GM23248 (cell line): ENCODE measurements at places on chromosomes 16 and 17. TPM values are rescaled to one million over a fixed set of nuclear protein-coding genes. Genes with fewer than 3 reads are reported as not detected.

- no peak overlapping the region for H3K27ac ChIP-seq
- no peak overlapping the region for H3K4me3 ChIP-seq
- H3K27me3 ChIP-seq, result no peaks in the 10 kb centered on the region
- DNase-seq, result no peak
Observed at GRCh38 chr17:80095038-80095843, 6.1 kb upstream of the GAA start.

DNA sequence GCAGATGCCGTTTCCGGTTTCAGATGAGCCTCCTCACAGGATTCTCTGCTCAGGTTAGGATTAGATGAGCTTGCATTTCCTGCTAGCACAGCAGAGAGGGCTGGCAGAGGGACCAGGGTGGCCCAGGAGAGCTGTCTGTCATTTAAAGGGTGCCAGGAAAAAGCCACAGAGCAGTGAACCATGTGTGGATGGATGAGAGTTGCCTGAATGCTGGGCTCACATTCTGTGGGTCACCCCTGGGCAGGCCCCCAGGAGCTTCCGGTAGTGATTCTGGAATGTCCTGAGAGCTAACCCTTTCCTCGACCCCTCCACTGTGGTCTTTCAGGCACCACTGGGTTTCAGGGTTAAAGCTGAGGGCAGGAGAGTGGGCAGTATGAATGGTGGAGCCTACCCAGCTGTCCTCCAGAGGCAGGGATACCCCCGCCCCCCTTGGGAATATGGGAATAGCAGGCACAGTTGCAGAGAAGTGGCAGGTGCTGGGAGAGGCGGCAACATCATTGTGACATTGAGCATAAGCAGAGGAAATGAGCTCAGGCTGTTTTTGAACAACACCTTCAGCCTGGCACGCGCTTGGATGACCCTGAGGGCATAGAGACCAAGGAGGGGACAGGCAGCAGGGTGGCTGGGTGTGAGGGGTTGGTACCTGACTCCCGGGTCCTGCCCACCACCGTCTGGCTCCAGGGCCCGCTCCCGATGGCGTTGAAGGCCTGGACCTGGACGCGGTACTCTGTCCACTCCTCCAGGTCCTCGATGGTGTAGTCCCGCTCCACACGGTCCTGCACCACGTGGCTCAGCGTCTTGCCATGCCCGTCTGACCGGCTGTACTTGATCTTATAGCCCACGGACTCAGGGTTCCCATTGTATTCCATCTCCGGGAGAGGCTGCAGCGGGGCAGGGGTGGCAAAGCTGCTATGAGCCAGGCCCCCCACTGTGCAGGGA lies 83.0 kb upstream of the CDC42EP4 start:
- H3K4me3 ChIP-seq, result no peak overlapping the region
- H3K27ac ChIP-seq, result no peak overlapping the region
- no peaks in the 10 kb centered on the region for H3K27me3 ChIP-seq
- no peaks in the 10 kb centered on the region for H3K4me1 ChIP-seq

DNA sequence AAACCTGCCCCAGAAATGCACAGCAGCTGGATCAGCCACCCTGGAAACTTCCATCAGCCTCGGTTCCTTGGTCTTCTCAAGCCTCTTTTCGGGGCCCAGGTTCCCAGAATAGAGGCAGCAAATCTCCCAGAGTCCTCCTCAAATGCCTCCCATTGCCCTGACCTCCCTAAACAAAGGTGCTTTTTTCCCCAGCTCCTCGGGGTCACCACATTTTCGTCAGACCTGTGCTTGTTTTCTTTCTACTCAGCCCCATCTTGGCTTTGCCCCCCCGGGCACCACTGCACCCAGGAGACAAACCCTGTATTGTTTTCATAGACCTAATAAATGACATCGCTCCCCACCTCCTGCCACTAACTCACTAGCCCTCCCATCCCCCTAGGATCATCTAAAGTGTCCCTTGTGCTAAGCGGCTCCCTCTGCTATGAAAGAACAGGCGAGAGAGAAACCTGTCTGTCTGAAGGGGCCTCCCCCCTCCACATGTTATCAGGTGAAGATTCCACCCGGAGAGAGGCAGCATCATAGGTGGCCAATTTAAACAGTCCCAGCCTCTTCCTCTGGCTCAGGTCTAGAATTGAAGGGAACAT lies 451.1 kb downstream of the SOX9 start:
- H3K36me3 ChIP-seq, result no peaks in the 10 kb centered on the region
- H3K4me3 ChIP-seq, result no peak overlapping the region
- no peaks in the 10 kb centered on the region for H3K4me1 ChIP-seq
- no peaks in the 10 kb centered on the region for H3K27me3 ChIP-seq

DNA sequence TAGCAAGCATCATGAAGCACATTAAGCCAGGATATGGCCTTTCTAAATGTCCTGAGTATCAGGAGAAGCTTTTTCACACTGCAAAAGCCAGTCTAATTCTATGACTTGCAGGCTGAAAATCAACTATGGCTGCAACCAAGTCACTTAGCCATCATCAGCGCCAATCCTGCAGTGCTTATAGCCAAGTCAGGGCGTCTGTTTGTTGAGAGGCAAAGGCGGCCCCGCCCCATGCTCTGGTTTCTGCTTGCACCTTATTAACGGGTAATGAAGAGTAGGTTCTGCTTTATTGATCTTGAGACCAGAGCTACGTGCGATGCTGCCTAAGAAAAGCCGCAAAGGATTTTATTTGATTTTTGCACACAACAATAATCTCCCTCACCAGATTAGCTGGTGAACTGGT lies 88.4 kb downstream of the CDH13 start:
- peaks cover 13% of the 10 kb centered on the region for H3K4me1 ChIP-seq
- H3K36me3 ChIP-seq, result no peaks in the 10 kb centered on the region
- H3K27me3 ChIP-seq, result no peaks in the 10 kb centered on the region
- no peak overlapping the region for H3K27ac ChIP-seq

GRCh38 chr16:54236773-54237172 lies 49.8 kb downstream of the IRX3 start:
- H3K4me1 ChIP-seq, result 0 out of 2 replicates have a peak, but pooled peaks cover 6% of the 10 kb centered on the region
- no peaks in the 10 kb centered on the region for H3K36me3 ChIP-seq
- H3K27ac ChIP-seq, result peak overlapping the region; percentile 31; the same call in 1 of the 2 replicates

DNA sequence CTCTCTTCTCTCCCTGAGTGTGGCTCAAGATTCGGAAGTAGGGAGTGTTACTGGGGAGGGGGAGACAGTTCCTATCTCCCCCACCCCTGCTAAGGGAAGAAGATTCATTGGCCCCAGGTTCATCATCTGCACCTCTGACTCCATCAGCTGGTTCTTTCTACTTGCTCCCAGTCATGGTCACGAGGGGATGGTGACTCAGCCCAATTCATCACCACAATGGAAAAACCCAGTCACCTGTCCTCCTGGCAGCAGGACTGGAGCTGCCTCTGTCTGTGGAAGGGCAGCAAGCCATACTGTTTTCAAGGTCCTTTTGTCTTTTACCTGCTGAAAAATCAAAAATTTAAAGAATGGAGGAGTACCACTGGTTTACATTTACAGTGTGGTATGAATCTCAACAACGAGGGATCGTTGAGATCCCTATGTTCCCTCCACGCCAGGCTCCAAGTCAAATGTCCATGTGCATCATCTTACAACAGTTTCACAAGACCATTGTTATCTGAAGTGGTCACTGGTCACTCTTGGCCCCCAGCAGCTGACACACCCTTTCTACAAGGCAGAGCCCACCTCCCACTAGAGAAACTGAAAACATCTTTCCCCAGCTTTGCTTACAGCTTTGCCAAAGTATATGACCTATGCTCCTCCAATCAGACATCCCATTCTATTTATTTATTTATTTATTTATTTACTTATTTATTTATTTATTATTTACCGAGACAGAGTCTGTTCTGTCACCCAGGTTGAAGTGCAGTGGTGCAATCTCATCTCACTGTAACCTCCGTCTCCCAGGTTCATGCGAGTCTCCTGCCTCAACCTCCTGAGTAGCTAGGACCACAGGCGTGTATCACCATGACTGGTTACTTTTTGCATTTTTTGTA lies 40.4 kb upstream of the NDRG4 start:
- no peaks in the 10 kb centered on the region for H3K4me1 ChIP-seq
- H3K27ac ChIP-seq, result no peak overlapping the region
- H3K36me3 ChIP-seq, result no peaks in the 10 kb centered on the region

GRCh38 chr17:17484451-17484899 lies 7.7 kb downstream of the MED9 start:
- peaks cover 8% of the 10 kb centered on the region; the same call in 1 of the 2 replicates for H3K4me1 ChIP-seq
- H3K36me3 ChIP-seq, result 0 out of 2 replicates have a peak, but pooled peaks cover 4% of the 10 kb centered on the region
- no peaks in the 10 kb centered on the region for H3K27me3 ChIP-seq
- no peak overlapping the region for H3K4me3 ChIP-seq
- H3K27ac ChIP-seq, result no peak overlapping the region

DNA sequence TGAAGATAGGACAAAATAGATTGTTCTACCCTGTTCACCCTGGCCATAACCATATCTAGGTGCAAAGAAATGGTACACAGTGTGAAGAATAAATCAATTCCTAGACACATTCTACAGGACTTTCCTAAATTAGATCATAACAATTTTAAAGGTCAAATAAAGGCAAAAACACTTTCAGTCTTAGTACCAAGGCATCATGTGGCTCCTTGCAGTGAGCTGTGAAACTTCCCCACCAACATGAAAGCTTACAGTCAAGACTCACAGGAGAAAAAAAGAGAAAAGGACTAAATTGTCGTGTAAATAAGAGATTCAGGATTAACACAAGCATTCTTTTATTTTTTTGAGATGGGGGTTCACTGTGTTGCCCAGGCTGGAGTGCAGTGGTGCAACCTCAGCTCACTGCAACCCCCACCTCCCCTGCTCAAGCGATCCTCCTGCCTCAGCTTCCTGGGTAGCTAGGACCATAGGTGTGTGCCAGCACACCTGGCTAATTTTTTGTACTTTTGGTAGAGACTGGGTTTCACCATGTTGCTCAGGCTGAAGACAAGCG lies 14.2 kb downstream of the NSMCE1 start:
- no peaks in the 10 kb centered on the region for H3K27me3 ChIP-seq
- peak overlapping the region; percentile 63 for H3K27ac ChIP-seq
- H3K4me3 ChIP-seq, result no peak overlapping the region
- H3K36me3 ChIP-seq, result peaks cover 5% of the 10 kb centered on the region; the same call in 1 of the 2 replicates

- no peaks in the 10 kb centered on the region for H3K27me3 ChIP-seq
- no peak overlapping the region for H3K4me3 ChIP-seq
- no peak overlapping the region for H3K27ac ChIP-seq
- H3K36me3 ChIP-seq, result no peaks in the 10 kb centered on the region
- H3K4me1 ChIP-seq, result peaks cover 19% of the 10 kb centered on the region
Observed at GRCh38 chr17:43439041-43439440, 40.2 kb downstream of the ARL4D start.

GRCh38 chr16:85206472-85207356 lies 94.4 kb upstream of the CIBAR2 start:
- DNase-seq, result peak; percentile 51
- H3K4me3 ChIP-seq, result no peak overlapping the region
- H3K4me1 ChIP-seq, result peaks cover 59% of the 10 kb centered on the region
- H3K27me3 ChIP-seq, result no peaks in the 10 kb centered on the region
- H3K36me3 ChIP-seq, result no peaks in the 10 kb centered on the region
- peak overlapping the region; percentile 91 for H3K27ac ChIP-seq

DNA sequence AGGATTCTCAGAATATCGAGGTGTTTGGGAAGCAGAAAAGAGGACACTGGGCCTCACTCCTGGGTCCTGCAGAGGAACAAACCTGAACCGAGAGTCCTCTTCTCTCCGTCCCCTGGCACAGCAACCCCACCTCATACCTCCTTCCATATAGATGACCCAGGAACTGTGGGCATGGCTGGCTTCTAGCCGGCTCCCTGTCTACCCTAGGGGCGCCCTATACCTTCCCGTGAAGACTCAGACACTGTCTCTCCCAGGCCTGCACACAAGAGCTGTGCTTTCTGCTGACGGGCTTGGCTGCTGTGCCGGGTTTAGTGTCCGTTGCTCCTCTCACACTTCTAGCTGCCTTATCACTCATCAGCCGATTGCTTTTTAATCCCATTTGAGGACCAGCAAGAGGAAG lies 46.5 kb upstream of the CRISPLD2 start:
- H3K27me3 ChIP-seq, result no peaks in the 10 kb centered on the region
- no peak for DNase-seq
- peaks cover 7% of the 10 kb centered on the region; the same call in 1 of the 2 replicates for H3K4me1 ChIP-seq
- no peak overlapping the region for H3K27ac ChIP-seq

DNA sequence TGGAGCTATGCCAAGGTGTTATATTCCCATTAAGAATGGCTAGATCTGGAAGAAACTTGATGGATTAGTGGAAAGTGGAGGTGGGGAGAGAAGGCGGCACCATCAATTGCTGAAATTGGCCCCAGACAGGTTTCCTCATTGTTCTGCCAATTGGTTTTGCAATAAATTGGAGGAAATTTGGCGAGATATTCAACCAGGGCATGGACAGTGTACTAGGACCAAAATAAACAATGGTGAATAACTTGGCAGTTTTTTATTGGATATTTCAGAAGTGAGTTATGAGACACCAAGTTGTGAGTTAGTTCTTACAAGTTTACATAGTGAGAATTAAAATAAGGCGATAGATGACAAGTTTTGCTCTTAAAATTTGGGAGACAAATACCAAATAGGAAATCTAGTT lies 41.1 kb upstream of the SOX9 start:
- H3K27me3 ChIP-seq, result no peaks in the 10 kb centered on the region
- H3K4me3 ChIP-seq, result no peak overlapping the region
- peak; percentile 33 for DNase-seq

DNA sequence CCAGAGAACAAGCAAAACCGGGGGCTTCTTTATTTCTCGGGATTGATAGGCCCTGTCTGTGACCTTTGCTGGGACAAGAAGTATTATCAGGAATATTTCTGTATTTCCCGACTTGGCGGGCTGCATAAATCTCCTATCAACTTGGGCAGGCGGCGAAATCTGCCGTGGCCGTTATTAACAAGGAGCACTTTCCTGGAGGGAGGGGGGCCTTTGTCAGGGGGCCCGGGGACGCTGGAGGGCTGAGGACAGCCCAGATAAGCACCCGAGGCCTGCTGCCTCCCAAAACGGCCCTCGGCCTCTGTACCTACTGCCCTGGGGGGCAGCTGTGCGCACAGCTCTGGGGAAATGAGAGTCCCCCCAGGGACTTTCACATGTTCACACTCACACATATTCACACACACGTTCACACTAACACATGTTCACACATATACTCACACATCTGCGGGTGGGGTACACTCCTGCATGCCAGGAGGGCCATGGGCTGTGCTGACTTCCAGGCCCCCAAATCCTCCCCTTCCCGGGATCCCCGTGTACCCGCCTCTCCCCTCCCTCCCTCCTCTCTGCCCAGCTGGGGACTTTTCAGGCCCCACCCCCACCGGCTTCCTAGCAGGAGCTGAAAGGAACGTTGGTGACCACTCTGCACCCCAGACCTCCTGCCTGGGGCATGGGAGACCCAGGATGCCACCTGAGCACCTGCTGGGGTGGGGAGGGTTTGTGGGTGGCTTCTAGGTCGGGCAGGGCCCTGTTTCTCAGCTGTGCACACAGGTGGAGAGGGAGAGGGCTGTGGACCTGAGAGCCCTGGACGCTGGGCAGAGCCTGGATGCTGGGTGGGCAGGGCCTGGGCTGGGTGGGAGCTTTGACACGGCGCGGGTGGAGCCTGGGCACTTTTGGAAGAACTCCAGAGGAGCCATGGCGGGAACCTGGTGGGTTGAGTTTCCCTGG lies 24.3 kb upstream of the GSE1 start:
- H3K27me3 ChIP-seq, result no peaks in the 10 kb centered on the region
- 0 out of 2 replicates have a peak, but pooled peaks cover 3% of the 10 kb centered on the region for H3K4me1 ChIP-seq
- no peaks in the 10 kb centered on the region for H3K36me3 ChIP-seq

- H3K4me1 ChIP-seq, result no peaks in the 10 kb centered on the region
- no peaks in the 10 kb centered on the region for H3K27me3 ChIP-seq
- H3K36me3 ChIP-seq, result no peaks in the 10 kb centered on the region
Observed at GRCh38 chr16:79096246-79096645, 504.3 kb downstream of the MAF start.

CCL16 gene
- not detected in 2 replicates for total RNA-seq

LITAFD gene
- total RNA-seq, result not detected in 2 replicates

CNGB1 gene
- not detected in 2 replicates for total RNA-seq

NECAB2 gene
- total RNA-seq, result not detected in 2 replicates

KRTAP2-3 gene
- total RNA-seq, result 0.38 and 13.4 TPM in 2 replicates

KRT24 gene
- total RNA-seq, result not detected in 2 replicates

MYH1 gene
- total RNA-seq, result under 0.01 and 0.11 TPM in 2 replicates

PKMYT1 gene
- total RNA-seq, result 11.0 and 15.6 TPM in 2 replicates

C17orf67 gene
- total RNA-seq, result 1.3 TPM in 1 of 2 replicates, not detected in the other

RNF157 gene
- 4.0 TPM in 1 of 2 replicates, not detected in the other for total RNA-seq

NPIPB13 gene
- 2.5 and 4.0 TPM in 2 replicates for total RNA-seq

BRD7 gene
- total RNA-seq, result 34.5 and 35.8 TPM in 2 replicates
